Osteocyte (in vitro differentiated cells): ENCODE measurements at places on chromosomes 7 and 10. TPM values are rescaled to one million over a fixed set of nuclear protein-coding genes. Genes with fewer than 3 reads are reported as not detected.

SLC13A4 gene
- total RNA-seq: 0.81 and 0.84 TPM in 2 replicates

CADPS2 gene
- 0.81 and 1.0 TPM in 2 replicates for total RNA-seq

FIS1 gene
- total RNA-seq: 142 and 151 TPM in 2 replicates

NPSR1 gene
- not detected in 2 replicates for total RNA-seq

DNA sequence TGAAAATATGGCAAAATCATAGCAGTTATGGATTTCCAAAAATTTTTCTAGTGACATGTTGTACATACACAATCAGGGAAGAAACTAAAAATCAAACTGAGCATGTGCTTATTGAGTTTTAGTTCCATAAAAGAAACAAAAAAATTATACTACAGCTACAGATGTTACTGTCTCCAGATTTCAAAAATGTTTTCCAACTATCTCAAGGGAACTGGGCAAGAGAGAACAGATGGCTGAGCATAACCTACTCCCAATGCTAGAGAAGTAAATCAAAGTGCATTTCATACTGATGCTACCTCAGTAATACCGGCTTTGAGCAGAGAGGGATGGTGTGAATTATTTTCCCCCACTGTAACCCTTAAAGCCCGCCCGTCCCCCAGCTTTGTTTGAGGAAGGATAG, 40.7 kb upstream of the KMT2C start:
- DNase-seq: no peak

DNA sequence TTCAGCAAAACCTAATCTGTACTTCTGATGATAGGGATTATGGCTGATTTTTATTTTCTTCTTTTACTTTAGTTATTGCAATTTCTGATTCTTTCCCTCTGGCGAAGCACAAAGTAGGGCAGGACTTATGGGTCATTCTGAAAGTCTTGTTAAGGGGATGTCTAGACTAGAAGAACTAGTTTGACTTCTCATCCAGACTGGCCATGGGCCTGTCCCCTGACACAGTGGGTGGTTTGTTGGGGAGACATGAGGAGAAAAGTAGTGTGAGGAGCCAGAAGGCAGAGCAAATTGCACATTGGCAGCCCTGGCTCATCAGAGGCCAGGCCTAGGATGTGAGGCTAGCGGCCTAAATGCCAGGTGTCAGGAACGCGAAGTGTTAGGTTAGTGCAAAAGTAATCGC, 152.8 kb downstream of the RTKN2 start:
- no peak for DNase-seq

- DNase-seq: no peak
These were observed 293.4 kb downstream of the GFRA1 start for GRCh38 chr10:115979576-115979975.

GRCh38 chr7:6430271-6430940, 17.3 kb downstream of the DAGLB start:
- DNase-seq: no peak

DNA sequence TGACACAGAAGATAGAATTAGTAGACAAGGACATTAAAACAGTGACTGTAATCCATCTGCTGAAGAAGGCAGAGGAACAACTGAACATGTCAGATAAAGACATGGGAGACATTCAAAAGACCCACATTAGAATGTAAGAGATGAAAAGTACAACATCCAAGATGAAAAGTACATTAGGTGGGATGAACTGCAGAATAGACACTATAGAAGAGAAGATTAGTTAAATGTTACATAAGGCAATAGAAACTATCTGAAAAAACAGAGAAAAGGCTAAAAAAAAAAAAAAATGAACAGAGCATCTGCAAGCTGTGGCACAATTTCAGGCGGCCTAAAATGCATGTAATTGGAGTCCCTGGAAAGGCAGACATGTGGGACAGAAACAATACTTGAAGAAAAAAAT, 21.6 kb downstream of the NUB1 start:
- DNase-seq: no peak
